ENCODE measurements at places on chromosomes 13 and 19.

GRCh38 chr13:29474991-29475390 is 120.5 kb downstream of the SLC7A1 start:
- no peak for DNase-seq

- DNase-seq = peak; percentile 85
Measured at GRCh38 chr19:1025960-1026782, at the start of gene CNN2. Gene CNN2 (plus strand): TSS chr19:1026608. CDS start chr19:1026662, 54 bp downstream.

- DNase-seq = no peak
Measured at GRCh38 chr13:110242615-110243014, 64.3 kb downstream of the COL4A1 start.

DNA sequence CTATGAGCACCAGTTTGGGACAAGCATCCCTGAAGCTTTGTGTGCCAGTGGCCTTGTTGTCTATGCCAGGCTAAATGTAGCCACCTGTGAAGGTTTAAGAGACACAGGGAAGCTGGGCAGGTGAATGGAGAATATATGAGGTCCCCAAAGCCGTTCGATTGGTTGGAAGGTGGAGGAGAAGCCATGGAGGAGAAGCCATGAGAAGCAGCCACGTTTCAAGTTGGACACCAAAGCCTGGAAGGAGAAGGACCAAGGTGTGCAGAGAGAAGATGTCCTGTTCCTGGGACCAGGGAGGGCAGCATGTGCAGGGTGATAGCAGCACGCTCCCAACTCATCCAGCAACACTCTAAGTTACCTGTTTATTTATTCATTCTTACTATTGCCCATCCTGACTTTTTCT is 432.3 kb upstream of the TSHZ3 start:
- no peak for DNase-seq

DNA sequence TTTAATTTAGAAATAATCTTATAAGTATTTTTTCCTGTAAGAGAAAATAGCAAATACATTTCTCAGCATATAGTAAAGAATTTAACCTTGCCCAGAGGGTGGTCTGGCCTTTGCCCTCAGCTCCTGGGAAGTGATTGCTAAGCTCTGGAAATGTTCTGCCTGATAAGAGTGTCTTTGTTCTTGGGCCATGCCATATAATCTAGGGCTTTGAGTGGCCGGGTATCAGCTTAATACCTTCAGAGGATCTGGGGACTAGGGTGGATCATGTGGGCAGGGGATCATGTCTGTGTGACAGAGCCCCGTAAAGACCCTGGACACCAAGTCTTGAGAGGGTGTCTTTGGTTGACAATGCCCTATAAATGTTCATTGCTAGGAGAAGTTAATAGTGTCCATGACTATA is 1032.4 kb upstream of the MIR17HG start:
- DNase-seq = no peak

DNA sequence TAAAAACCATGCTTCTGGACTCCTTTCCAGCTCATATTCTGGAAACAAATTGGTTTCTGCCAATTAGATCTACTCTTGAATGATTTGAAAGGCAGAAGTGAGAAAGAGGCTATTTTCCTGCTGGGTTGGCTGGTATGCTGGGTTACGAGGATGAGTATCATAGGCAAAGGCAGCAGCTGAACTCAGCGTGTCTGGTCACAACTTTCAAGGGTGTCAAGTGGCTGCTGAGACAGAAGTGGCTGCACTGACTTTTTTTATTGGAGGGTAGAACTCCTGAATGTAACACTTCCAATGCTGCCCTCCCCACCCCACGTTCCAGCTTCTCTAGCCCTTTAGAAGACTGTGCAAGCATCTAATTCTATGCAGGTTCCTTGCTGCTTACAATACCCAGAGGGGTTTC is 8.3 kb upstream of the DZIP1 start:
- no peak for DNase-seq

GRCh38 chr13:53622456-53622855 is 593.8 kb downstream of the OLFM4 start:
- no peak for DNase-seq

GRCh38 chr19:35279985-35280821 is 2.1 kb upstream of the HAMP start:
- no peak for DNase-seq

DNA sequence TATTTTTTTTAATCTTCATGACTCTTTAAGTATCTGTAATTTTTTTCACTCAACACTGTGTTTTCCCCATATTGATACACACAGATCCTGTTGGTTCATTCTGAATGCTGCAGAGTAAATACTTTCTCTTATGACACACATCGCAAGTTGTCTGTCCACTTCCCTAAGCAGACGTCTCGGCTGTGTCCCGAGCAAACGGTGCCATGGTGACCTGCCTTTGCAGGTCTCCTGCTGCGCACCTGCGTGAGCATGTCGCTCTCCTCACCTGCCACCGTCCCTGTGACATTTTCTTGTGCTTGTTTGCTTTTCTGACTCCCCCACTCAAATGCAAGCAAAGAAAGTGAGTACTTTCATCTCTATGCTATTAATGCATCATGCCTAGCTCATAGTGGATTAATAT is 57.8 kb downstream of the CCDC70 start:
- DNase-seq = no peak

GRCh38 chr19:55068950-55069864 is 6.3 kb upstream of the RDH13 start:
- DNase-seq = no peak

- DNase-seq = no peak
Measured at GRCh38 chr13:84821261-84821660, 939.0 kb upstream of the SLITRK1 start.

GRCh38 chr19:46963093-46963734 is 56.4 kb upstream of the NPAS1 start:
- DNase-seq = peak; percentile 38

GRCh38 chr13:75934889-75935288 is 298.8 kb downstream of the LMO7 start:
- no peak for DNase-seq

- DNase-seq = no peak
Measured at GRCh38 chr19:45883881-45884681, 1.9 kb downstream of the IRF2BP1 start.

DNA sequence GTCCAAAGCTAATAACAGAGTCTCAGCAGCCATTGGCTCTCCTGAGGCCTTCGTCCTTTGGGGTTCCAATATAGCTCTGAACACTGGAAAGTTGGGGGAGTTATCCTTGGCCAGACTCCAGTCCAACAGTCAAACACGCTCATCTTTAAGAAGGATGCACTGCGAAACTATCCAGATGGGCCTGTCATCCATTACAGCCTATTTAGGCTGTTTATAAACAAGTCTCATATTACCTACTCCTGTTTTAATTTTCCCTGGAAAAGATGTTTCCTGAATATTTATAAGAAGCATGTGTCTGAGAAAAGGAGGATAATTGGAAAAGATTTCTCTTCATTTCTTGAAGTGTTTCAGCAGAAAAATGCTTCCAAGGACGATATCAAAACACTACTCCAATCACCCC is 170.7 kb downstream of the DCT start:
- DNase-seq = no peak

GRCh38 chr13:67619995-67620380 is 389.9 kb upstream of the PCDH9 start:
- no peak for DNase-seq

GRCh38 chr19:3788996-3789778 is 3.0 kb upstream of the MATK start:
- DNase-seq = no peak

DNA sequence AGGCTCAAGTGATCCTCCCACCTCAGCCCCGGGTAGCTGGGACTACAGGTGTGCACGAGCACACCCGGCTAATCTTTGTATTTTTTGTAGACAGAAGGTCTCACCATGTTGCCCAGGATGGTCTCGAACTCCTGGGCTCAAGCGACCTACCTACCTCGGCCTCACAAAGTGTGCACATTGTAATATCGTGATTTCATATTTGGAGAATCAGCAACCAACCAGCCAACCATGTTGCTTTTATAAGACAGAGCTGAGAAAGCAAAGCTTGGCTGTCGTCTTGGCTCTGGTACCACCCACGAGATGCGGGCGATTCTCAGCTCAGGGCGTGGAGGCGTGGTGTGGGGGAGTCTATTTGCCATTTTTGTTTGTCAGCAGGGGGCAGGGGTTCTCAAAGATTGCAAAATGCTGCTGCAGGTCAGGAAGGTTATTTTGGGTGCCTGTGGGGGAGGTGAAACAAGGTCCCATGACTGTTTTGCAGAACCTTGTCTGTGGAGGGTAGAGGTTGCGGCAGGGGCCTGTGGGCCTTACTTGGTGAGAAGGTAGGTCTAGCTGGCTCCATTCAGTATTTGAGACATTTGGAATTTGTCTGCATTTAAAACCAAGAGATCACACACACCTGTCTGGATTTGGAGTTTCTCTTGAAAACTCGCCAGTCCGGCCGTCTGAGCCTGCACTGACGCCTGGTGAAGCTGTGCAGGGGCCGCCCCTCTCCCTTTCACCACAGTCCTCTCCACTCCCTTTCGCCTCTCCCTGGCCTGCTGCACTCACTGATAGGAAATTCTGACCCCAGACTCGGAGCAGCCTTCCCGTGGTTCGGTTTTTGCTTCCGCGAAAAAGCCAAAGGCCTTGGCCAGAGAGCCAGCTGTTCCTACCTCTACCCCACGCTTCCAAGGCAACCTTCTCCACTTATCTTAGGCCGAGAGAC is 15.4 kb downstream of the TNFAIP8L1 start:
- DNase-seq = no peak

DNA sequence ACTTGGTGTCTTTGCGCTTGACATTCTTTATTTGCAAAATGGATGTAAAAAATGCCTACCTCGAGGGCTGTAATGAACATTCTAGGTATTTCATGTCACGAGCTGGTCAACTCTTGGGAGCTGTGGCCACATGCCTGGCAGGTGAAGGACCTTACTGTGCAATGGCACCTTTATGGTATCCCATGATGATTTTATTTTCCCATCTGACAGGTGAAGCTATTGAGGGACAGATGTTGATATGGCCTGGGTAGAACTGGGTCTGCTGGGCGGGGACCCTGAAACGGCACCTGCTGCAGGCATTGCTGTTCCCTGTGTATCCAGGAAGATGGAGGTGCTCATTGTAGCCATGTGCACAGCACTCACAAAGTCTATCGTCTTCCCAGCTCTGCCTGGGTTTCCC is 332.2 kb downstream of the TEX29 start:
- DNase-seq = no peak

DNA sequence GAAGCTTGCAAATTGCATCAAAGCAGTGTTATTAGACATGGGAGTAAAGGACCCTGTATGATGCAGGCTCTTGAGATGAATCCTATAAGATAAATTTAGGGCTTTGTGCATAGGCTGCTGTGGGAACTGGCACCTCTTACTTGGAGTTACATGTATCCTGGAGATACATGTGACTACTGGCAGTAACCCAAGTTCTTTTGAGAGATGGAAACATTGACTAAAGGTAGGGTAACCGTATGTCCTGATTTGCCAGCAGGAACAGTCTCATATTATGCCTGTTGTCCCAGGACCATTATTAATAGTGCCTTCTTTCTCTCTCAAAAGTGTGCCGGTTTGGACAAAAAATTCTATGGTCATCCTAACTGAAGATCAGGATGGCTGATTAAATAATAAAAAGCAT is 195.4 kb downstream of the LACC1 start:
- DNase-seq = no peak

GRCh38 chr13:22740264-22740663 is 440.5 kb upstream of the SGCG start:
- DNase-seq = no peak

Data from activated T-cell treated with anti-CD3 and anti-CD28 coated beads, Interleukin-2, amount 50 U/mL, for 72 hours (primary cell).